ENCODE measurements at places on chromosomes 12 and 14.

GRCh38 chr12:102548543-102548942 lies 68.2 kb upstream of the IGF1 start:
- no peak for DNase-seq

GRCh38 chr12:94596596-94596995 lies 53.8 kb downstream of the TMCC3 start:
- no peak for DNase-seq

DNA sequence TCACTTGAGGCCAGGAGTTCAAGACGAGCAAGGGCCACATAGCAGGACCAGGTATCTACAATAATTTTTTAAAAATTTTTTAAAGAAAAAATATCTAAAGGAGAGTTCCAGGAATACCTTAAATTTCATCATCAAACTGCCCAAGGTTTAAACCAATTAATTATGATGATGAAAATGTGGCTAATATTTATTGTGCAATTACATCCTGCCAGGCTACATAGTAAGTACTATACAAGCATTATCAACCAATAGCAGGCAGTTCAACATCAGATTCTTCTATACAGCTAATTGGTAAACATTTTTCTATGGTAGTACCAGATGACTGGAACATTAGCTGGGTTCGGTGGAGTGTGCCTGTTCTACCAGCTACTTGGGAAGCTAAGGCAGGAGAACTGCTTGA lies 24.4 kb downstream of the DENND5B start:
- no peak for DNase-seq

- no peak for DNase-seq
Measured at GRCh38 chr12:32089586-32089985, 17.1 kb upstream of the BICD1 start.

Measured in iPS-NIHi11 (cell line).